ENCODE measurements at places on chromosomes 3 and 15.

DNA sequence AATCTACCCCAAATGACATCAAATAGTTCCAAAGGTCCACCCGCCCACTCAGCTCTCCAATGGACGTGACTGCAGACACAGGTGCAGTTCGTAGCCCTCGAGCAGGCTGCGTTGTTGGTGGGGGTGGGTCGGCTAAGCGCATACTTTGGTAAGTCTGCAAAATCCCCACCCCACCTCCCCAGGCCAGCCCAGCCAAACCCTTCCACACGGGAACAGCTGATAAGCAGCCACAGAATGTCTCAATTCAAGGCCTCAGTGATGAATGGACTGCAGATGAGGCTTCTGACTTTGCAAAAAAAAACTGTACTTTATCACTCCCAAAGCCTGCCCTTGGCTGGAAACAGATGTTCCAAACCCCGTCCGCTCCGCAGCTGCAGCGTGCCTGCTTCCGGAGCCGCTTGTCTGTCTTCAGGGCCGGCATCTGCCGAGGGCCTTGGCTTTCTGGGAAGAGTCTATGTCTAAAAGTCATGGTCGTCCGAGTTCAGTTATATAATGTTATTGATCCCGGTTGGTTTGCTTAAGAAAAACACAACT lies 38.2 kb downstream of the PCSK6 start:
- no peak for DNase-seq

DNA sequence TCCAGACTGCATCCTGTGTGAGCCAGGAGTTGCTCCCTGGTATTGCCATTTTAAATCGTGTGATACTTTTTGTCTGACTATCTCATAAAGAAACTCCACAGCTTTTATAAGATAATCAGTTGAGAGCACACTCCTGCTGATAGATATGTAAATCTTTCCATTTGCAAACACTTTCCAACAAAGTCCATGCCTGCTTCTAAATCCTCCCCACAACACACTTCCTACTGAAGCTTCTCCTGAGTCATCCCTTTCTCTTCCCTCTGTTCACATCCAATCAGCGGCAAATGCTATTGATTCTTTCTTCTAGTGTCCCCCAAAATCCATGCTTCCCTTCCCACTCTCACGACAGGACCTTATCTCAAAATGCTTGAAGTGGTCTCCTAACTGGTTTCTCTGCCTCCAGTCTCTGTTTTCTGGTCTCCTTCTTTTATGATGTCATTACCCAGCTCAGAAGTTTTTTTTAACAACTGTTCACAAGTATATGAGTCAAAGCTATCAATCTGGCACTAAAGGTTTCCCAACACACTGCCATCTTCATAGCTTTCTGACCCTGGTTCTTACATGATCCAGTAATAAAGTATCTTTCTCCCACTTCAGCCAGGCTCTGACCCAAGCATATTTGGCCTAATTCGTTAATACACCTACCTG lies 4.5 kb upstream of the WWTR1 start:
- no peak for DNase-seq

DNA sequence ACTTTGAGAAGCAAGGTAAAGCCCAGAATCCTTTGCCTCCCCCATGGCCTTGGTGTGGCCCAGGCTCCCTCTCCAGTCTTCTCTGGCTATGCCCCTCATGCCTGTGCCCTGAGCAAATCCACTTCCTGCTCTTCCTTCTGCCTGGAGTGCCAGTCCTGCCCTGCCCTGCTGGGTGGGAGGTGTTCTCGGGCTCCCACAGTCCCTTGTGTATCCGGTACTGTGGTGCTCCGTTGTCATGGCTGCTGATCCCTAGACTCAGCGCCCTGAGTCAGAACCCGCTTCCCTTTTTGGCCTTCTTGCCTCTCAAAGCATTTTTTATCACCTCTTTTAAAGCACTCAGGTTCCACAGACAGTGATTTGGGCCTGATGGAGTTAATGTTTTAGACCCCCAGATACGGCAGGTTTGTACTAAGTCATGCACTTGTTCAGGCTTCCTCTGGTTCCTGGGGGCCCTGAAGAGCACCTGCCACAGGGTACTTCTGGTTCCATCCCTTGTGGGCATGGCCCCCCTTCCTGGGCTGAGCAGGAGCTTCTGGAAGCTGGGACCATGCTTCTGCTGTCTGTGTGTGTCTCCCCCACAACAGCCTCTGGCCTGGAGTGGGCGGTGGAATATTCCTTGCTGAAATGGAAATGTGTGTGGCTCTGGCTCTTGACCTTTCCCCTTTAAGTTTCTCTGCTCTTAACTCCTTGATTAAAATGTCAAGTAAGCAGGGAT lies 29.6 kb upstream of the ADAMTS7 start:
- DNase-seq, result no peak

- no peak for DNase-seq
These were observed 59.5 kb downstream of the AMOTL2 start for GRCh38 chr3:134314588-134315285.

- no peak for DNase-seq
These were observed 69.8 kb upstream of the ANKRD34C start for GRCh38 chr15:79212589-79213157.

GRCh38 chr3:17025594-17026139 lies 140.9 kb downstream of the PLCL2 start:
- DNase-seq, result no peak

DNA sequence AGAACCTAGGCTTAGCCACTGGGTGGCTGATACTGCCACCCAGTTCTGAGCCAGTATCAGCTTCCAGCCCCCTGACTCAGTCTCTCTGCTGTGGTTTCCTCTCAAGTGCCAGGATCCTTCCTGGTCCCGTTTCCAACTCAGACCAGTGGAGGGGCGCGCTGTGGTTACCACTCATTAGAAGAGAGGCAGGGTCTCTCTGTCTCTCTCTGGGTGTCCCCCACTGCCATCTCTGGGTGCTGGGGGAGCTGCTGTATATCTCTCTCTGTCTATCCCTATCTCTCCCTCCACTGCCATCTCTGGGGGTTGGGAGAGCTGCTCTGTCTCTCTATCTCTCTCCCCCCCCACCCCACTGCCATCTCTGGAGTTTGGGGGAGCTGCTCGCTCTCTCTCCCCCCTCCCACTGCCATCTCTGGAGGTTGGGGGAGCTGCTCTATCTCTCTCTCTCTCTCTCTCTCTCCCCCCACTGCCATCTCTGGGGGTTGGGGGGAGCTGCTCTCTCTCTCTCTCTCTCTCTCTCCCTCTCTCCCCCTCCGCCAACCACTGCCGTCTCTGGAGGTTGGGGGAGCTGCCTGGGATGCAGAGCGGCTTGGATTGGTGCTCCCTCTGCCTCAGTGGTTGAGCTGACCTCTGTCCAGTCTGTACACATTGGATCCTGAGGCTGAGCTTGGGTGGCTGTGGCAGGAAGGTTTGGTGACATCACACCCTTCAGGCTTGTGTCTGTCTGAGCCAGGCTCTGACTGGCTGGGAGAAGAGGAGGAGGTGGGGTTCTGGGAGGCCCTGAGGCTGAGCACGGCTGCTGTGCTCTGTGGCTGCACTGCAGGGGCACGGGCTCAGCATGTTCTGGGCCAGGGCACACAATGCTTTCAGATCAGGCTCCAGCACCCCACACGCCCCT lies 98.9 kb downstream of the APBA2 start:
- no peak for DNase-seq

- DNase-seq, result no peak
These were observed 23.9 kb upstream of the BCL2L10 start for GRCh38 chr15:52136442-52136980.

DNA sequence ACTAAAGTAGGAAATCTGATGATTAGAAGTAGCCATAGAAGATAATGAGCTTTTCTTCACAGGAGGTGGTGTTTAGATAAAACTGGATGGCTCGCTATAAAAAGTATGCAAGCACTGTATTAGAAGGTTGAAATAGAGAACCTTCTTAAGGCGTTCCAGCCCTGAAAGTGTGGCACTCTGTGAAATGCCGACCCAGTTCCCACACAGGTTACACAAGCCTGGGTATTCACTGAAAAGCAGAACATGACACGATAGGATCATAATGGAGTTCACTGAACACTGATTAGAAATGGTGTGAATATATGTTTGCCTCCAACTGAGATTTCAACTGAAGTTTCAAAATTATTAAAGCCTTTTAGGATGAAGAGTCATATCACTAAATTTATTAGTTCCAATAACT lies 15.0 kb upstream of the LRRC34 start:
- DNase-seq, result no peak

DNA sequence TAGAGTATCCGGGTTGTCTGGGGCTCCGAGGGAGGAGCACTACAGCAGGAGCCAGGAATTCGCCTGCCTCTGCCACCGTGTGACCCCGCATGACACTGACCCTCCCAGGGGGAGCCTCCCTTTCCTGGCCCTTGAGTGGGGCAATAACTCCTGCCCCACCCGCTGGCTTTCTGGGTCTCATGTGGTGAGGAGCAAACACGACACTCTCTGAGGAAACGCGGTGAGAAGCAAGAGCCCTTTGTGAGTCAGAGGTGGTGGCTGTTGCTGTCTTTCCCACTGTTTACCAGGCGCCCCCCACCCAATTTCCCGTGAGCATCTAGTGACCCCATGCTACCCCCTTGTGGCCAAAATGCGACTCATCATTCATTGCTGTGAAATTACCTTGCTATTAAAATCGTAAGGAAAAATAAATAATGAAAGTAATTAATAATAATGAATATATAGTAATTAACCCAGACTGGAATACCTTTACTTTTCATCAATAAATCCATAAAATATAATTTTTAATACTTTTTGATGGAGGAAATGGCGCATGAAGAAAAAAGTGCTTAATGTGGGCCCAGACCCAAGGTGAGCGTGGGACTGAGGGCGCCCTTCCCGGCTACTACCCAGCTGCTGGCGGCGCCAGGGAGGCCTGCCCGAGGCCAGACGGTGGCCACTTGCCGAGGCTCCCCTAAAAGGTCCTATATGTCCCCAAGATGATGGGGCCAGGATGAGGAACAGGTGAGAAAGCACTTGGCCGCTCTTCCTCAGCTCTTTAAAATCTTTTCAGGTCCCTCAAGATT lies 29.3 kb downstream of the CCNL1 start:
- DNase-seq, result no peak

- no peak for DNase-seq
These were observed 17.6 kb downstream of the VGLL4 start for GRCh38 chr3:11626084-11626463.

DNA sequence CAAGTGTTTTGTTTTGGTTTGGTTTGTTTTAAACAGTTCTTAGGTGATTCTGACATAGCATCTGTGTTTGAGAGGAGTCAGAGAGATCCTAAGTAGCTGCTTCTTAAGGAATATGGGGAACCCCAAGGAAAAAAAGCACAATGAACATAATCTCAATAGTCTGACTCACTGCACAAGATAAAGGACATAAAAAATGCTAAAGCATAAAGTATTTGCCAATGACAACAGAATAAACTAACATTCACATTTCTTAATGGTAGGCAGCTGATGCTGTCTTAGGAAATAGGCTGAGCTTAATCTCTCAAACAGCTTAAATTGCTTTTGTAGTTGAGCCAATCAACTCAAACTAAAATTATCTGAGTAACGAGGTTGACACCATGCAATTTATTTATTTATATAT lies 2.9 kb downstream of the NCEH1 start:
- no peak for DNase-seq

DNA sequence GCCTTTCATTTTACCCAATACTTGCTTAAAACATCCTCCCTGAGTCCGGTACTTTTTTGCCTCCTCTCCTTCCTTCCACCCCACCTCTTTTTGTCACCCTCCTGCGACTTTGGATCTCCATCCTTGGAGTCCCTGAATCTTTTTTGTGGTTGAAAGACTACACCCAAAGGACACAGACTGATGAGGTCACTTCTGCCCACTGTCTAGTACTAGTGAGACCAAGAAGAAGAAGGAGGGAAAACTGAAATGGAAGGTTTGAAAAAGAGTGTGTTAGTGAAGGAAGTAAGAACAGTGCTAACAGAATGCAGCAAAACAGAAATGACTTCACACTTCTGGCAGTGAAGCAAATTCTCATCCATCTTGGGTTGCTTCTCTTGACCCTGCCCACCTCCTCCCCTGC lies 6.6 kb downstream of the B3GNT5 start:
- no peak for DNase-seq

DNA sequence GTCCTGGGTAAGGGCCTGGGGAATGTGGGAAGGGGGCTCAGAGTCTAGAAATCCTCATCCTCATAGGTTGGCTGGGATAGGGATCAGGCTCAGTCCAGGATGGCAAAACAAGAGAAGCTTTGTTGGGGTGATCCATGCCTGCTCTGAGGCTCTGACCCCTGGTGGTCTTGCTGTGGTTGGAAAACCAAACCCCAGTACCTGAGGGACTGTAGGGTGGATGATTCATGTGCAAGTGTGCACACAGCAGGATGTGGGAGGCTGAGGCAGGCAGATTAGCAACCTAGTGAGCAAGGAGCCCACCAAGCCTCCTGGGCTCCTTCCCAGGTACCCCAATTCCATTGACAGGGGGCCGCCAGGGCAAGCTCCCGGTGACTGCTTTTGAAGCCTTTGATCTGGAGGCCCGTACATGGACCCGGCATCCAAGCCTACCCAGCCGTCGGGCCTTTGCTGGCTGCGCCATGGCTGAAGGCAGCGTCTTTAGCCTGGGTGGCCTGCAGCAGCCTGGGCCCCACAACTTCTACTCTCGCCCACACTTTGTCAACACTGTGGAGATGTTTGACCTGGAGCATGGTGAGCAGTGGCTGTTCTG lies 3.1 kb downstream of the KLHDC8B start:
- no peak for DNase-seq

DNA sequence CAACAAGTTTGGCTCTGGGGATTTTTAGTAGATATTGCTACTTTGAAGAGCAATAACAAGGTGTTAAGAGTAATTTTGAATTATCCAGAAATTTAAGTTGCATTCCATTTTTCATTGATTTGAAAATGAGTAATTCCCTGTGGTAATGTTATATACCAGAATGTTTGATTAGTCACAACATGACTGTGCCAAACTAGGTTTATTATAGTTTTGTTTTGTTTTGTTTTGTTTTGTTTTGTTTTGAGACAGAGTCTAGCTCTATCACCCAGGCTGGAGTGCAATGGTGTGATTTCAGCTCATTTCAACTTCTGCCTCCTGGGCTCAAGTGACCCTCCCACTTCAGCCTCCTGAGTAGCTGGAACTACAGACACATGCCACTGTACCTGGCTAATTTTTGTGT lies 40.7 kb downstream of the CNOT10 start:
- no peak for DNase-seq

DNA sequence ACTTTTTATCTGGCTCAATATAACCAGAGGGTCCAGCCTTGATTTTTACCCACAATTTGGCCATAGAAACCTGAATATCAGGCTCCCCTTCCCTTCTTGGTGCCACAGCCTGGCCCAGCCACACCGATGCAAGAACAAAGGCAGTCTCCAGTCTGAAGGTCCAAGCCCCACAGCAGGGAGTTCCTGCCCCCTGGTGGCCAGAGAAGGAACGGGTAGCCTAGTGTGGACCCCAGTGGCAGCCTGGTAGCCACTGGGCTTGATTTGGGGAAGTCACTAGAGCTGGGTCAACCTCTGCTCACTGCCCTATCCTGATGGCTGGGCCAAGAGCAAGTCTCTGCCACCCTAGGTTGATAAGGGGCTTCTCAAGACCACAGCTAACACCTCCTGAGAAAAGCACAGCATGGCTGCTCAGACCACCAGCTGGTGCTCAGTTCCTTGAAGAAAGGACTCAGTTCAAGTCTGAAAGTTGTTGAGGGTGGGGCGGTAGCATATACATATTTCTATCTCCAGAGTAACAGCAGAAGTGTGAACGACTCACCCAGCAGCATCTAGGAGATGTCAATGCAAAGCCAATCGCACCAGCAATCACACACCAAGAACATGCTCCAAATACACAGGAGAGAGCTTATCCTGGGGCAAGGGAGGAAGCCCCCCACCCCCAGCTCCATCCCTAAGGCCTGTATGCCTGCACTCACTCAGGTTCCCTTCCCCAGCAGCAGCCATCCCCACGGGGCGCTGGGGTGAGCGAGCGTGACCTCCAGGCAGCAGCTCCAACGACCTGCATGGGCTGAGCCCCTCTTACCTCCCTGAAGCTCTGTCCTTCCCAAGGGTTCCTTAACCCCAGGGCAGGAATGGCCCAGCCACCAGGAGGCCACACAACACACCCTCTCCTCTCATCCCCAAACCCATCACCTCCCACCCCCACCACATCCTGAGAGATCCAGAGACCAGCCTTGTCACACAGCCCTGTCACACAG lies 7.6 kb downstream of the PFKFB4 start:
- no peak for DNase-seq
